Astrocyte (in vitro differentiated cells and primary cell): ENCODE measurements at places on chromosomes 5 and 9. TPM values are rescaled to one million over a fixed set of nuclear protein-coding genes. Genes with fewer than 3 reads are reported as not detected.

DNA sequence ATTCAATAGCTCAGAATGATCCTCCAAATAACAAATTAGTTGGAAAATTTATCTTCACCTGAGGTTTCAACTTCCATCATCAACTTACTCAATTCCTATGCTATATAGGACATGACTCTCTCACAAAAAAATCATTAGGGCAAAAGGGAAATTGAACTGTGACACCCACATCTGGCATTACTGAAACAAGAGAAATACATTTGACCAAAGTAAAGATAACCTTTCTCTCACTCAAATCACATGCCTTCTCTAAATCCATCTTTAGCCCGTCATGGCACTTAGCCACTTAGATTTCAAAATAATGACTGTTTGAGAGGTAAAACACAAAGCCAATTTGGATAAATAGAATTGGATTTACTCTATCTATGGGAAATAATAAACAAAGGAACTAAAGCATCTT, 126.4 kb downstream of the ADAMTS6 start:
- no peaks in the 10 kb centered on the region for H3K27me3 ChIP-seq
- no peak overlapping the region for H3K27ac ChIP-seq
- H3K4me3 ChIP-seq, result no peak overlapping the region
- H3K4me1 ChIP-seq, result no peaks in the 10 kb centered on the region
- no peak for DNase-seq

DNA sequence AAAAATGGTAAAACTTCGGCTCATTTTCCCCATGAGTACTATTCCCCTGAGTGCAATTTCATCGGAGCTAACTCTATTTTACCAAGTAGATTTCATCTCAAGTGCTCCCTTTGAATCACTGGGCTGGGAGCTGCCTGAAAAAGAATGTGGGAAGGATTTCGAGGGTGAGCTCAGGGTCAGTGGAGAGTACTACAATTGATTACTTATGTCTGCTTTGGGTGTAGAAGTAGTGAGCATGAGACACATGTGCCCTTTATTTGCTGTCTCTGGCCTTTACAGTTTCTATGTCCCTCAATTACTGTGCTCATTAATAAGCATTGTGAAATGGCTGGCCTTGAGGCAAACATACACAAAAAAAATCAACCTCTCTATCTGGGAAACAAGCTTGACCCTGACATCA, 172.7 kb upstream of the RFX3 start:
- no peaks in the 10 kb centered on the region for H3K36me3 ChIP-seq
- DNase-seq, result no peak
- H3K4me3 ChIP-seq, result no peak overlapping the region

- H3K4me1 ChIP-seq, result no peaks in the 10 kb centered on the region
- H3K27ac ChIP-seq, result no peak overlapping the region
- no peaks in the 10 kb centered on the region for H3K27me3 ChIP-seq
Observed at GRCh38 chr9:112312139-112312538, 21.3 kb downstream of the PTBP3 start.

Gene DBH
- total RNA-seq, result not detected in 2 replicates

DNA sequence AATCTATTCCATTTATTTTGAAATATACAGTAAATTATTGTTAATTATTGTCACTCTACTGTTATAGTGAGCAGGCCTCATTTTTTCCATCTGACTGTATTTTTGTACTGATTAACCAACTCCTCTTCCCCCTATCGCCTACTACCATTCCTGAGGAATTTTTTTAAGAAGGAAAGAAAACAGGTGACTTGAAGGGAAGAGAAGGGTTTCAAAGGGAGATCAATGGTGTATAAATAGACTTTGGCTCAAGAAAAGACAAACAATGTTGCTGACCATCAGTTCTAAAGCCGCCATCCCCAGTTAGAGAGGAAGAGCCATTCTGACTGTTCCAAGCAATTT, 69.7 kb downstream of the BAAT start:
- DNase-seq, result no peak
- H3K4me1 ChIP-seq, result no peaks in the 10 kb centered on the region
- H3K27me3 ChIP-seq, result no peaks in the 10 kb centered on the region

GRCh38 chr5:5971203-5971602, 407.1 kb downstream of the MED10 start:
- H3K4me1 ChIP-seq, result no peaks in the 10 kb centered on the region
- DNase-seq, result no peak
- no peaks in the 10 kb centered on the region for H3K27me3 ChIP-seq
- no peak overlapping the region for H3K4me3 ChIP-seq

GRCh38 chr5:66170195-66170919, 26.3 kb downstream of the SREK1 start:
- H3K27ac ChIP-seq, result no peak overlapping the region
- peaks cover 43% of the 10 kb centered on the region for H3K36me3 ChIP-seq
- H3K27me3 ChIP-seq, result no peaks in the 10 kb centered on the region
- no peaks in the 10 kb centered on the region for H3K4me1 ChIP-seq
- no peak overlapping the region for H3K4me3 ChIP-seq

Gene DHX29
- total RNA-seq, result 27.0 and 28.8 TPM in 2 replicates

Gene SPATA24
- total RNA-seq, result 4.5 and 5.2 TPM in 2 replicates

Gene PCDHA4
- 9.5 and 9.6 TPM in 2 replicates for total RNA-seq
